Stimulated activated CD8-positive, alpha-beta memory T cell treated with anti-CD3 and anti-CD28 coated beads, Interleukin-4, amount 100 ng/mL, for 48 hours (primary cell): ENCODE measurements at places on chromosomes 7 and 10.

- DNase-seq: no peak
These were observed 155.0 kb downstream of the STK31 start for GRCh38 chr7:23864973-23865372.

- no peak for DNase-seq
These were observed 217.7 kb upstream of the KCND2 start for GRCh38 chr7:120055300-120055699.

- DNase-seq: no peak
These were observed 440 bp downstream of the JAKMIP3 start for GRCh38 chr10:132066186-132066585.

DNA sequence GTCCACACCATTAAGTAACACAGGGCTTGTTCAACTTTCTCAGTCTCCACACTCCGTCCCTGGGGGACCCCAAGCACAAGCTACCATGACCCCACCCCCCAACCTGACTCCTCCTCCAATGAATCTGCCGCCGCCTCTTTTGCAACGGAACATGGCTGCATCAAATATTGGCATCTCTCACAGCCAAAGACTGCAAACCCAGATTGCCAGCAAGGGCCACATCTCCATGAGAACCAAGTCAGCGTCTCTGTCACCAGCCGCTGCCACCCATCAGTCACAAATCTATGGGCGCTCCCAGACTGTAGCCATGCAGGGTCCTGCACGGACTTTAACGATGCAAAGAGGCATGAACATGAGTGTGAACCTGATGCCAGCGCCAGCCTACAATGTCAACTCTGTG is 81.1 kb upstream of the SAMD8 start:
- no peak for DNase-seq

DNA sequence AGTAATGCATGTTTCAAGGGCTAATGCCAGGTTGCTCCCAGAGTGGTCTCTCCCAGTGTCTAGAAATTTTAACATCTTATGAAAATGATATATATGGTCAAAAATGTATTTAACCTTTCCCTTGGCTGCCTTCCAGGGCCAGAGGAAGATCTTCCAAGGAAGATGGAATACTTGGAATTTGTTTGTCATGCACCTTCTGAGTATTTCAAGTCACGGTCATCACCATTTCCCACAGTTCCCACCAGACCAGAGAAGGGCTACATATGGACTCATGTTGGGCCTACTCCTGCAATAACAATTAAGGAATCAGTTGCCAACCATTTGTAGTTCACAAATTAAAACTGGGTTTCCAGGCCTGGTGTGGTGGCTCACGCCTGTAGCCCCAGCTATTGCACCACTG is 9.0 kb downstream of the GATAD1 start:
- no peak for DNase-seq
